ENCODE measurements at places on chromosomes 11 and 22.

DNA sequence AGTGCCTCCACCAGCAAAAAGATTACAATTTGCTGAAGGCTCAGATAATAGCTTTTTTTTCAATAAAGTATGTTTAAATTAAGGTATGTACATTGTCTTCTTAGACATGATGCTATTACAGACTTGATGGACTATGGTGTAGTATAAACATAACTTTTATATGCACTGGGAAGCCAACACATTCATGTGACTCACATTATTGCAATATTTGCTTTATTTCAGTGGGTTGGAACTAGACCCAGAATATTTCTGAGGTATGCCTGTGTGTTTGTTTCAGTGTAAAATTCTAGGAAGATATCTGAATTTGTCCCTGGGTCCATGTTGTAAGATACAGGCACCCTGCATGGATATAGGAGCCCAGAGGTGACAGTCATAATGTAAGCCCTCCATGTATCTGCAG lies 120.0 kb upstream of the BDNF start:
- DNase-seq: no peak

GRCh38 chr22:20749453-20749852 lies 24.5 kb upstream of the SERPIND1 start:
- DNase-seq: no peak

- no peak for DNase-seq
Observed at GRCh38 chr11:35683728-35684339, 21.3 kb downstream of the TRIM44 start.

GRCh38 chr22:23283591-23284503 lies 103.5 kb downstream of the BCR start:
- DNase-seq: peak; percentile 70

DNA sequence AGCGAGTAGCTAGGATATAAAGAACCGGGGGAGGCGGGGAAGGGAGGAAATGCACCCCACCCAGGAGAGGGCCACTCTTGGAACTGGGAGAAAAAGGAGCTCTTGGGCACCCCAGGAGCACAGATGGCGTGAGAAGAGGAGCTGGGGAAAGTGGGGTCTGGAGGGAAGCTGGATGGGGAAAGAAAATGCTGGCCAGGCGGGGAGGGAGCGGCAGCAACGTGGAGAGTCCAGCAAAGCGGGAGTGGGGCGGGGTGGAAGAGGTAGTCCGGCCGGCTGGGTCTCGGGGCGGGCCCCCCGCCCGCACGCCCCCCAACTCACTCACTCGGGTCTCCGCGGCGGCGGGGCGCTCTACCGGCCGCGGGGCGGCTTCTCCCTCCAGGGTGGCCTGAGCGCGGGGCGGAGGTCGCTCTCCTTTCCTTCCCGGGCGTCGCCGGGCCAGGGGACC lies 522 bp downstream of the TOB2 start:
- DNase-seq: no peak

DNA sequence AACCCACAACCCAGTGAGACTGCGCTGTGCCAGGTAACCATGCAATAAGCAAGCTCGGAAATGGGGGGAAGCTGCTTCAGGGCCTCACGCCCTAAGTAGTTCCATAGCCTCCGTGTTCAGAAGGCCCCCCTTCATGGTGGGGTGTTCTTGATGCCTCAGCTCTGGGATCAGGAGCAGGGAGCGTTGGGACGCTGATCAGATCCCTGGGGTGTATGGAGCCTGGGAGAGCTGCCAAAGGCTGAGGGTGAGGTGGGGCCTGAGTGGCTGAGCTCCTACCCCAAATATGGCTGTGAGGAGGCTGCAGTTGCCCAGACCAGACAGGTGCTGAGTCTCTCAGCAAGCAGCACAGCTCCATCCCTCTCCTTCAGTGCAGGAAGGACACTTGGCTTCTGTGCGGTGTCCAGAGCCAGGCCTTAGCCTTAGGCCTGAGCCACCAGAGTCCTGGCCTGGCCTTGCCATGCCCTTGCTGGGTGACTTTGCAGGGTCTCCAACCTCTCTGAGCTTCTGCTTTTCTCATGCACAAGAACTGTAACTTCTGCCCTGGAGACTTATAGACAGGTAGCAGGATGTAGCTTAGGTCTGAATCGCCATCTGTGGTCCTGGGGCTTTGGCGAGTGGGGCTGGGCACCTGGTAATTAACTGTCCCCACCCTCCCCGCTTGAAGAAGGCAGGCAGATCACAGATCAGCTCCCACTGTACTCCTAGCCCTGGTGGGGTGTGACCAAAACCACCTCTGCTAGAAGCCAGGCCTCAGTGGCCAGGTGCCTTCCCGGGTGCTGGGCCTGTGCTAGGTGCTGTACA lies 5.3 kb downstream of the MMP11 start:
- DNase-seq: no peak

- no peak for DNase-seq
Observed at GRCh38 chr11:125188021-125188420, 23.5 kb downstream of the PKNOX2 start.

GRCh38 chr11:72618803-72619202 lies 55.4 kb downstream of the PDE2A start:
- DNase-seq: no peak

- DNase-seq: no peak
Observed at GRCh38 chr22:47997052-47997590, 1234.7 kb downstream of the TBC1D22A start.

DNA sequence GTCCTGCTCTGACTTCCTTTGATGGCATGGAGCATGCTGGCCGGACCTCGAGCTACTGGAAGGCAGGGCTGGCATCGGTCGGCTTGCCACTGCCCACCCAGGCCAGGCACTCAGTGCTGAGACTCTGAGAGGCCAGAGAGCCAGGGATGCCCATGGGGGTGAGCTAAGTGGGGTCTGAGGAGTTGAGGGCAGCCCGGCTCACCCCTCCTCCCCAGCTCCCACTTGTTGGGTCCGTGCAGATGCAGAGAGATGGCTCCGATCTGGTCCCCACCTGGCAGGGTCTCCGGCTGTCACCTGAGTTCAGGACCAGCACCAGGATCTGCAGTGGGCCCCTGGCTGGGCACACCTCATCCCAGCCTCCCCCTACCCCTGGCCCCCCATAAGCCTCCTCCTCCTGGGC lies 13.3 kb downstream of the LSP1 start:
- no peak for DNase-seq
